Stimulated activated naive CD4-positive, alpha-beta T cell treated with Interleukin-2 at 50 U/mL for 16 hours (primary cell): ENCODE measurements at places on chromosomes 5 and 9.

GRCh38 chr9:132591751-132592314 is 9.4 kb downstream of the BARHL1 start:
- no peak for DNase-seq

DNA sequence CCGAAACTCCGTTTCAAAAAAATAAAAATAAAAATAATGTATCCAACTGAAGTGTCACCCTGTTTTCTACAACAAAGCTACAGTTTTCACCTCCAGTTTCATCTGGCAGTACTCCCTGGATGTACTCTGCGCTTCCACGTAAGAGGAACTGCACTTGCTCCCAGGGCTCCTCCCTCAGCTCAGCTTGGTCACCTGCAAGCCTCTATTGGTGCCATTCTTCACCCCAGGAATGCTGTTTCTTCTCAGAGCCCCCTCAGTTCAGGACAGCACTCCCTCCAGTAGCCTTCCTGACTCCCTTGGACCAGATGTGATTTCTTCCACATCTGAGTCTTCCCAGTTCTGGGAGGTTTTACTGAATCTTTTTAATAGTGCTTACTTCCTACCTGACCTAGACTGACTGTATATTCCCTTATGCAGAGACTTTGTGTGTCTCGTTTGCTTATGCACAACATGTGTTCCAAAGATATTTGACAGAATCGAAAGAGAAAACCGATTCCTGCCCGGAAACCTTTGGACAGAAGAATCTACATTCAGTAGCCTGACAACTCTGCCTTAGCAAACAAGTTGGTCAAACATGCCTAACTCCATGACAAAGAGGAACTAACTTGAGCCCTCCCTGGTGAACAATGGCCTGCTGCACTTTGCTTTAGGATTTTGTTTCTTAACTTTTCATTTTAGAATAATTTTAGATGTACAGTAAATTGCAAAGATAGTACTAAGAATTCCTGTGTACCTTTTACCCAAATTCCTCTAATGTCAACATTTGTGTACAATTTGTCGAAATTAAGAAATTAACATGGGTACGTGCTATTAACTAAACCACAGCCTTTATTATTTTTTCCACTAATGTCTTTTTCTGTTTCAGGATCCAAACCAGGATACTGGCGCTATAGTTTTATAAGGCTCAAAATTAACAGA is 814 bp downstream of the CCDC125 start:
- no peak for DNase-seq

- DNase-seq, result no peak
Measured at GRCh38 chr9:6785682-6786081, 27.9 kb downstream of the KDM4C start.

GRCh38 chr9:133368249-133368881 is 7.5 kb downstream of the SURF4 start:
- no peak for DNase-seq

DNA sequence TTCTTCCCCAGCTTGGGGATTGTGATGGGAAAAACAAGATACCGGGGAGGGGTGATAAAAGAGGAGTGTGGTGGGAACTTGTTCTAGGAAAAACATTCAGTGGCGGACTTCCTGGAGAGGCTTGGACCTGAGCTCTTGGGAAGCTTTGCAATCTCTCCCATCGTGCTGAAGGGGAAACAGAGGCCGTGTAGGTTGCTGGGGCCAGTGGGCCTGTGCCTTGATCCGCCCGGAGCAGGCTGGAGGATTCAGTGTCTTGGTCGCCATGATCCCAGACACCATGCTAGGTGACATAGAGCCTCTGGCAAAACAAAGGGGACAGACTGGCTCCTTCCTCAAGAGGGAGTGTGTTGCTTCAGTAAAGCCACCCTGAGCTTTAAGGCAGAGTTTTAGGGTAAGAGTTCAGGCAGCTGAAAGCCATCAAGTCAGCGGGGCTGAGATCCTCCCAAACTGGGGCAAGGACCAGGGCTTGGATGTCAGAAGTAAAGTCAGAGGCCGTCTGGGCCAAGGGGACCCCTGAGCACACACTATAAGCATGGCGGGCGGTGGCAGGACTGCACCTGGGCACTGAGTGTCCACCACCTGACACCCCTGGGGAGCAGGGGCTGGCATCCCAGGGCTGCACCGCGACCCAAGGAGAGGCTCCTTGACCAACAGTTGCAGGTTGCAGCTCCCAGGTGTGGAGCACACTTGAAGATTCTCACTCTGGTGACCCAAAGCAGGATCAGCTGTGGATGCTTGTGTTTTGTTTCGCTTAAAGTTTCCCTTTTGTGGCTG is 44.7 kb downstream of the TRIP13 start:
- DNase-seq, result no peak

- no peak for DNase-seq
Measured at GRCh38 chr9:107545036-107545435, 55.5 kb upstream of the KLF4 start.

GRCh38 chr9:76725885-76726284 is 38.4 kb upstream of the PCA3 start:
- DNase-seq, result no peak

- DNase-seq, result no peak
Measured at GRCh38 chr5:10719965-10720364, 41.1 kb downstream of the DAP start.

- DNase-seq, result no peak
Measured at GRCh38 chr5:124972703-124973102, 226.3 kb upstream of the ZNF608 start.

GRCh38 chr5:93978222-93978621 is 236.8 kb upstream of the POU5F2 start:
- no peak for DNase-seq

GRCh38 chr5:15575666-15576065 is 75.7 kb downstream of the FBXL7 start:
- DNase-seq, result no peak

- DNase-seq, result no peak
Measured at GRCh38 chr9:131805803-131806202, 65.9 kb upstream of the RAPGEF1 start.

DNA sequence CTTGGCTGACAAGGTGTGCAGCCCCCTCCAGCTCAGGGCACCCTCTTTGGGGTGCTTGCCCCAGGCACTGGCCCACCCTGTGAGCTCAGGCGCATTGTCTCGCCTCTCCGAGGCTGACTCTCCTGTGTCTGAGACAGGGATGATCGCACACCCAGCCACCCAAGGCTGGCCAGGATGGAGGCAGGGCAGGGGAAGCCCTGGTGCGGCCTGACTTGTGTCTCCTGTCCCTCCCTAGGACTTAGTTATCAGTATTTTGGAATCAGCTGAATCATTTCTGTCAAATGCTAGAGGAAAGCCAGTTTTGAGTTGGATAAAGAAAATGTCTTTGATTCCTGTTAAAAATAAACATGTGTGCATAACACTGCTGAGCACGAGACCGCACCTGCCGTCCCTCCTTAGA is 2.5 kb upstream of the DBH start:
- no peak for DNase-seq

DNA sequence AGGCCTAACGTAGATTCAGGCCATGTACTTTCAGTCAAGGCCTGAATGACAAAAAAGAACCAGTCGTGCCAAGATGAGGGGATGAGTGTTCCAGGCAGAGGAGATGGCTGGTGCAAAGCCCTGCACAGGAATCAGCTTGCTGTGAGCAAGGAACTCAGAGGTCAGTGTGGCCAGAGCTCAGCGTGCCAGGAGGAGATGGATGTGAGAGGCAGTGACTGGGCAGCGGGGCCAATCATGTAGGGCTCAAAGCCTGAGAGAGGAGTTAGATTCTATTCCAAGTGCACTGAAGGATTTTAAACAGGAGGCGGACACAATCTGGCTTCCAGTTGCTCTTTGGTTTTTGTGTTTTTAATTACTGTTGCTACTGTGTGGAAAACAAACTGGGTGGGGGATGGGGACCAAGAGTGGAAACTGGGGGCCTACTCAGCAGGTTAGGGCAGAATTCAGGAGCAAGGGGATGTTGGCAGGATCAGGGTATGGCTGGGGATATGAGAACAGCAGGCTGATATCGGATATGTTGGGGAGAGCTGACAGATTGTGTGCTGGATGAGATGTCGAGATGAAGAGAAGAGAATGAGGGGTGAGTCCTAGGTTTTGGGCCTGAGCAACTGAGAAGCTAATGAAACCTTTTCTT is 64.3 kb downstream of the ANGPTL2 start:
- DNase-seq, result no peak

DNA sequence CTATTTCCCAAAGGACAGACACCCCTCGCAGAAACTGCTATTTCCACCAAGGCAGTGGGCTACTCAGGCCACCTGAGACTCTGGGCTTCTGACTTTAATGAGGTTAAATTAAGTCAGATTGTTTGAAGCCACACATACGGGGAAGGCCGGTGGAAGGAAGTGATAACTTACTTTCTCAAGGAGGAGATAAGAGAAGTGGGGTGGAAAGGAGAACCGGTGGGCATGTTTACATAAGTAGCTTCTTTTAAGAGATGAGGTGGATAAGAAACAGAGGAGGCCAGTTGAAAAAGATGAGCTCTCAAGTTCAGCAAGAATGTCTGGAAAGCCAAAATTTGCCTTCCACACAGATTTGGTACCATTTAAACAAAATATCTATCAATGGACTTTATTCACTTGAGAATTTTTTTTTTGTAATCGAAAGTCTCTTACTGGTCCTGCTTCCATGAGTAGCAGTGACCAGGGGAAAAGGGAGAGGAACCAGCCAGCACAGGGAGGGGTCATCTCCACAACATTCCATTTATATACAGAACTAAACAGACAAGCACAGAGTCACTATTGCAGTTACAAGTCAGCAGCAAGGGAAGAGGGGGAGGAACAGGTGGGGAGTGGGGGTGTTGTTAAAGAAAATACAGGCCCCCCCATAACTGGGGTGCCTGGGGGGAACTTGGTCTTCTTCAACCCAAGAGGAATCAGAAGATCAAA is 20.0 kb downstream of the CCDC125 start:
- no peak for DNase-seq

DNA sequence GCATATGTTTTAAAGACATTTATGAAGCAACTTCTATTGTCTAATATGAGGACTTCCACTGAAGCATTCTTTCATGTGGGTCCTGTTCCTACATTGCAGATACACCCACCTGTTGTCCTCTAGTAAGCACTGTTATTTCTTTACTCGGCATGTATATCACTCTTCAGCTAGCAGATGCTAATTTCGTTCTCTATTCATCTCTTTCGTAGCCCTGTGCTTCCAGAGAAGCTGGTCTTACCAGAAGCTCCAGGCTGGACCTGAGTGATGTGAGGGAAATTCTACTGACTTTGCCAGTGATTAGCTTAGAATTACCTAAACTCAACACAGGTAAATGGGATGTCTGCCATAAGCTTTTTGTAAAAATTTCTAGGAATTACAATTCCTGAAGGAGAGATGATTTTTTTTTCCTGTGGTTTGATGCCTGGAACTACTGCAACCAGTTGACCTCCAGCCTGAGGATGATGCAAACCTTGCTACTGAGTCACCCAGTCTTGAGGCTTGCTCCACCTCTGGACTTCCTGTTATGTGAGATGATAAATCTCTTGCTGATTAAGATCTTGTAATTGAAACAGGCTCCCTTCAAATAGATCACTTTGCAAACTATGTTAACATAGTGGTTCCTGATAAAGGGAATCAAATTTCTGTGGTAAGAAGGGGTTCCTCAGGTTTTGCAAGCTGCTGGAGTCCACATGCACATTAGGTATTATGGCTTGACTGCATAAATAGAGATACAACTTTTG is 52.2 kb upstream of the SPINK5 start:
- no peak for DNase-seq

DNA sequence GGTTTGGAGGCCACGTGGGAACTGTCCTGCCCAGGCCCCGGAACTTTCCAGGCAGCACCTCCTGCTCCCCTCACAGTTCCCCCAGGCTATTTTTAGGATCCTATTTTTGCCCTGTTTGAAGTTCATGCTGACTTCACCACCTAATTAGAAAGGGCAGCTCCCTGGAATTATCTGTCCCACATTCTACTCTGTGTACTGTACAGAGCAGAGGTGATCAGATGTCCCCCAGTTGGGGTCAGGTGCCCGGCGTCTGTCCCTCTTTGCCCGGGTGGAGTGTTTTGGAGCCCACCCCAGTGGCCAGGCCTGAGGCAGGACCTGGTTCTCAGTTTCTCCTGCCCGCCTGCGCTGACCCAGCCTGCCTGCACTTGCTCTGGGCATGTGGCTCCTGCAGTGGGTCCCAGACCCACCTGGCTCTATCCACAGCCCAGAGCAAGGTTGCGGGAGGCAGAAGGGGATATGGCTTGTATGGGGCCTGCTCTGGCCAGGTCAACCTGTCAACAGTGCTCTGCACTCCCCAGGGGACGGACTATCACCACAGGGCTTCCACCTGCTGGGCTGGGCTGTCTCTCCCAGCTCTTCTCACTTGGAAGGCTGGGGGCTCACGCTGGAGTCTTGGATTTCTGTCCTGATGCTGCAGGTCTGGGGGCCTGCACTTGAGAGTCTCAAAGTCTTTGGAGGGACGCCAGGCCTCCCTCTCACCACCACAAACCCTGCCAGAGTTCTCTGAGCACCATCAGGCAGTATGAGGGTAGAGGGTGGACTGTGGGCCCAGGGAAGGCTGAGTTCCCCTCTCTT is 268.3 kb downstream of the GADD45G start:
- DNase-seq, result no peak

DNA sequence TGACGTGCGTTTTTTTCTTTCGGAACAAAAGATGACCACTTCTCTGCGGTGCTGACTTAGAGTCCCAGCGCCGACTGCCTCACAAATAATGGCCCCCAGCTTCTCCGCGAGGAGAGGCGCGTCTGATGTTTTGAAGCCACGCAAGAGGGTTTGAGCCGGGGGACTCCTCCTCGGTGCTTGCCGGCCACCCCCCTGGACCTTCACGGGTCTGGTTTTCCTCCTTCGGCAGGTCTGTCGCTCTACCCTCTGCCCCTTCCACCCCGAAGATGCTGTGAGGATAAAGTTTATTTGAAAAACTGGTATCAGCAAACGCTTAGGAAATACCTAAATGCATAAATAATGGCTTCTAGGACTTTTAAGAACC is 584 bp downstream of the USP20 start:
- no peak for DNase-seq

DNA sequence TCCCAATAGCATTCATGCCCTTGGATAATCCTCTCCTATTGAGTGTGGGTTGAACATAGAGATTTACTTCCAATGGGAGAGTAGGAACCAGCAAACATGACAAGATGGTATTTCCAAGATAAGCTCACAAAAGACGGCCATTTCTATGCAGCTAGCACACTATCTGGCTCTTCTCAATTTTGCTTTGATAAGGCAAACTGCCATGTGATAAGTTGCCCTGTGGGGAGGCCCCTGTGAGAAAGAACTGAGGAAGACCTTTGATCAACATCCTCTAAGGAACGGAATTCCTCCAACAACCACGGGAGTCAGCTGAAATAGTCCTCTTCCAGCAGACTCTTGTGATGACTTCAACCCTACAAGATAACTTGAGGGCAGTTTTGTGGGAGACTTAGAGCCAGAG is 211.9 kb upstream of the TRPM3 start:
- no peak for DNase-seq

DNA sequence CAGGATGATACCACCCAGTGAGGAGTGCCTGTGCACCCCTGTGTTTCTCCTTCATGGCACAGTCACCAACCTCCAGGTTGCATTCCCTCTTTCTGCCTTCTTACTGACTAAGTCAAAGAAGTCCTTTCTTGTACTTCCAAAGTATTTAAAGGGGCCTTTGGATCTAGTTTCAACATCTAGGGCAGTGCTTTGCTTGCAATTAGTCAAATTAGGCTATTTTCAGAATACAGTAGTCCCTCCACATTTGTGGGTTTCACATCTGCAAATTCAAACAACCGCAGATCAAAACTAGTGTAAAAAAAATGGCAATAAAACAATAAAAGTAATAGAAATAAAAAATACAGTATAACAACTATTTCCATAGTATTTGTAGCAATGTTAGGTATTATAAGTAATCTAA is 333.9 kb upstream of the SEMA6A start:
- no peak for DNase-seq

GRCh38 chr5:32504329-32504988 is 59.9 kb upstream of the ZFR start:
- DNase-seq, result no peak
